AG08395 (cell line): ENCODE measurements at places on chromosomes 12 and 14.

DNA sequence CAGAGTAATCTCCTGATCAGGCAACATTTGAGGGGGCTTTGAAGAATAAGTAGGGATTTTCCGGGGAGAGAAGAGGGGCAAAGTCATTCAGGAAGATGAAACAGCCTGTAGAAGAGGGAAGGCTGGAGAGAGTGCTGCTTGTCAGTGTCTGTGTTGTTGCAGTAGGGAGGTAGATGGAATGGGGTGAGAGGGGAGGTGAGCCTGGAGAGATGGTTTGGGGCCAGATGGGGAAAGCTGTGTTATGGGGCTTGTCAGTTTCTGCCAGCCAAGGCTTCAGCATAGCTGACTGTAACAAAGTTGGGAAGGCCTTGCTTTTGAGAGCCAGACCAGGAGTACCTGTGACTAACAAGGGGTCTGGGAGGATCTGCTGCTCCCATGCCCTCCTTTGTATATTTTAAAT is 18.0 kb downstream of the BICD1 start:
- no peak for DNase-seq

DNA sequence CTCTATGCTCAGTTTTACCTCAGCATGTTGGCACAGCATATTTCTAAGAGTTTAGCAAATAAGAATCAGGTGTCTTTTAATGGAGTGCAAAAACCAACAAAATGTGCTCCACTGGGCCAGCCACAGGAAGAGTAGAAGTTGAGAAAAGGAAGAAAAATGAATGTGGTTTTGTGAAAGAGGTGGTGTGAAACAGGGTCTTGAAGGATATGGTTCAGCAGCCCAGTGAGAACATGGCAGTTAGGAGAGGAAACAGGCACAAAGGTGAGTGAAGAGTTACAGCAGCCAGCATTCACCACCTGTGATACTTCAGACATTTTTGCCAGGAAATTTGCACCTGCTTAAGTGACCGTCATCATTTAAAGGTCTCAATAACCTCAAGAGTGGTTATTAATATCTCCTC is 2.4 kb downstream of the STAB2 start:
- no peak for DNase-seq

GRCh38 chr12:27272373-27273028 is 28.4 kb downstream of the STK38L start:
- DNase-seq: no peak

GRCh38 chr12:93901739-93902138 is 224.6 kb downstream of the CRADD start:
- no peak for DNase-seq

- no peak for DNase-seq
Measured at GRCh38 chr12:45014396-45014795, 36.5 kb downstream of the DBX2 start.

DNA sequence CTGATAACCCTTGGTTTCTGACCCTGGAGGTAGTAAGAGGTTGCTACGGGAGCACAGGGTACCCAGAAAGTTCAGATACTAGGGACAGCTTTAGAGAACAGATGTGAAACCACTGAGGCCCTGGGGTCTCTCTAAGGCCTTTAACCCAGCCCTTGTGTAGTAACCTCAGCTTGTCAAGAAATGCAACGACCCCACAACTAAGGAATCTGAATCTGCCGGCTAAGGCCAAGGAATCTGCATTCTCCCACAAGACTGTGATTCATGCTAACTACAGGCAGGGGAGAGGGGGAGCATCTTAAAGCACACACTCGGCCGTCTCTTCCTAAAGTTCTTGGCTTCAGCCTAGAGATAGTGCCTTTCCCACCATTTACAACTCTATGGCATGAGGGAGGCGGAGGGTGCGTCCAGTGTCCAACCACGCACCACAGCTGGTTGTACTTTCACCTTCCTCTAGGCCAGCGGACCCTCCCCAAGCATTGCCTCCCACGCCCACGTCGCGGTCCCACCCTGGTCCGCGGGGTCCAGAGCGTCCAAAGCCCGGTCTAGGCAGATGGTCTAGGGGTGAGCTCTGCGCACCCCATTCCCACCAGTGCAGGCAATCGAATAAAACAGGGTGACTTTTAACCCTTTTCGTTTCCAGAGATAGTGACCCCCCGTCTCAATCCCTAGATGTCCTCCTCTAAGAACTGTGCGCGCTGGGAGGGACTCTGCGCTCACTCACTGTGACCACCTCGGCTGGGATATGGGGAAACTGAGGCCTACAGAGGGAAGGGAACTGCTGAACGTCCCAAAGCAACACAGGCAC is 735 bp upstream of the VASH1 start:
- no peak for DNase-seq
